ENCODE measurements at places on chromosomes 6 and 20.

GRCh38 chr6:139161169-139161568 is 26.3 kb downstream of the HECA start:
- DNase-seq: no peak

DNA sequence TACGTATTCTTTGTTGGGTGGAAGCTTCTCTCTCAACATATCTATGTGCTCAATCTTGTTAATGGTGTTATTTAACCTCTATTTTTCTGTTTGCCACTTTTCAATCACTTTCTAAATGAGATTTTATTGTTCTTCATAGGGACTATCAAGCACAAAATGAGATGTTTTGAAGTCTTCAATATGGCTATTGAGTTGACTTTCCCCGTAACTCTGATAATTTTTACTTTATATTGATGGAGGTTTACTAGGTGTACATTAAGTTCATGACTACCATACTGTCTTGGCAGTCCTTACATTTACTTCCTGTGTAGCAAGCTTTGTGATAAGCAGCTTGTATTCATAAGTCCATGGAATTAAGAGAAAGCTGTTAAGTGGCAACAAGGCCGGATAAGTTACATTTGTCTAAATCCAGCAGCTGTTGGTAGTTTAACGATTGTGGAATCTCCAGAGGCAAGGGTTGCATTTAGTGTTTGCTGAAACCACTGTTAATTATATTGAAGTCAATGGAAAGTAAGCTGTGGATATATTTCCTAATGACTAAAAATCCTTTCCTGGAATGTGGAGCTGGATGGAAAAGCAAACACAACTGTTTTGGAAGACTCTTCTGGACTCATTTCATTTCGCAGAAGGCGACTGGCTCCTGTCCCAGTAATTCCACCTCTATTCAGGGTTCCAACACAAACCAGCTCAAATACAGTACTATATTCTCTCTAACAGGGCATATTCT is 57.3 kb upstream of the SMIM29 start:
- peak; percentile 57 for DNase-seq

- peak; percentile 53 for DNase-seq
These were observed 3.6 kb downstream of the CCND3 start for GRCh38 chr6:41937861-41938574.

- DNase-seq: peak; percentile 32
These were observed 602 bp upstream of the TSPYL4 start for GRCh38 chr6:116254297-116255056.

DNA sequence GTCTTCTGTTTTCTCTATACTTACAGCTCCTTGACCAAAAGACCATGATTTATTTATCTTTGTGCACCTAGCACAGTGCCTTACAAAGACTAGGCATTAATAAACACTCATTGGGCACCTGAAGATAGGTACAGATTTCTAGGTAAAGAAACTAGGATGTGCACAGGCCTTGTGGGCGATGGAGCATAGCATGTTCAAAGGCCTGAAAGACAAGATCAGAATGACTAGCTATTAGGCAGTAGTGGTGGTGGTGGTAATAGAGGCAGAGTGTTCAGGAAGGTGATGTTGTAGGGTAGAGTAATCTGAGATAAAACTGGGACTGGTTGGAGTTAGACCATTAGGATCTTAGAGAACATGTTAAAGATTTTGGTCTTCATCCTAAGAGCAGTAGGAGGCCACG is 3.9 kb downstream of the TXLNB start:
- no peak for DNase-seq

- no peak for DNase-seq
These were observed 729.2 kb downstream of the DHX35 start for GRCh38 chr20:39691151-39691862.

DNA sequence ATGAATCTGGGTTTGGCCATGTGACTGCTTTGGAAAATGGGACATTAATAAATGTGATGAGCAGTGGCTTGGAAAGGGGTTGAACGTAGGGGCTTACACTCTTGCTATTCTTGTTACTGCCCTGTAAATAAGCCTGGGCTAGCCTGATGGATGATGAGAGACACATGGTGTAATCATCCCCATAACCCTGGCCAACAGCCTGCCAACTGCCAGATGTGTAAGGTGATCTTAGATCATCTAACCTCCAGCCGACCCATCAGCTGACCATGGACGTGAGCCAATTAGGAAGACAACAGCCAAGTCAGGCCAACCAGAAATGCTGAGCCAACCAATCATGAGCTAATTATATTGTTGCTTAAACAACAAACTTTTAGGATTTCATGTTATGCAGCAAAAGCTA is 25.2 kb downstream of the FBXO30 start:
- no peak for DNase-seq

DNA sequence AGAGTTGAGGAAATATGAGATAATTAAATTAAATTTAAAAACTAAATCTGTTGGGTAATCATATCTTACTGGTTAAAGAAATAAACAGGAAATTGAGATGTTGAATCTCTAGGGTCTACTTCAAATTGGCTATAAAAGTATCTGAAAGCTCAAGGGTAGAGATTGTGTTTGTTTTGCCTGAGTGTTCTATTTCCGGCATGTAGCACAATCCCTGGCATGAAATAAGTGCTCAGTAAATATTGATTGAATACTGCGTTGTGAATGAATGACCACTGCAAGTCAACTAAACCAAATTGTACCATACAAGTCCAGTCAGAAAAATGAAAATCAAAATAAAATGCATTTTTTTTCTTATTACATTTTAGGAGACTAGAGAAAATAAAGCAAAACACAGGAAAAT is 709.8 kb downstream of the EPM2A start:
- DNase-seq: peak; percentile 5

- DNase-seq: no peak
These were observed 857.0 kb downstream of the KIF16B start for GRCh38 chr20:15716256-15716655.

- peak; percentile 88 for DNase-seq
These were observed 7.3 kb downstream of the CCDC167 start for GRCh38 chr6:37492236-37492972.

All from NCI-H2171 treated with DMSO at 0.1 percent for 48 hours (cell line).